ENCODE measurements at places on chromosomes 2 and 18.
A peak's percentile ranks its signal among the peaks of the same experiment; 100 is the strongest.

GRCh38 chr2:88810017-88810416 is 118.5 kb downstream of the RPIA start:
- no peak for DNase-seq

DNA sequence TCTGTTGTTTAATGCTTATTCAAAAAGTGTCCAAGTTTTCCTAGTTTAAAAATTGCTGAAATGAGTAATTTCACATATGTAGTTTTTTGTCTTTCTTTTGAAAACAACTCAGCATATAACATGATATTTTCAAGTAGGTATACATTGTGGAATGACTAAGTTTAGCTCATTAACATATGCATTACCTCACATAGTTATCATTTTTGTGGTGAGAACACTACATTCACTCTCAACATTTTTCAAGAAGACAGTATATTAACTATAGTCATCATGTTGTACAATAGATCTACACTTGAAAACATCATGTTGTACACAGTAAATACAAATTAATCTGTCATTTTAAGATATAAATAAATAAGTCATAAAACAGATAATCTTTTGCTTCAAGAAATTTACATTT is 340.0 kb downstream of the CCDC85A start:
- DNase-seq, result no peak

GRCh38 chr2:47034973-47035609 is 119.5 kb upstream of the MCFD2 start:
- DNase-seq, result no peak

GRCh38 chr18:26383454-26384270 is 157.4 kb downstream of the TAF4B start:
- DNase-seq, result peak; percentile 50

DNA sequence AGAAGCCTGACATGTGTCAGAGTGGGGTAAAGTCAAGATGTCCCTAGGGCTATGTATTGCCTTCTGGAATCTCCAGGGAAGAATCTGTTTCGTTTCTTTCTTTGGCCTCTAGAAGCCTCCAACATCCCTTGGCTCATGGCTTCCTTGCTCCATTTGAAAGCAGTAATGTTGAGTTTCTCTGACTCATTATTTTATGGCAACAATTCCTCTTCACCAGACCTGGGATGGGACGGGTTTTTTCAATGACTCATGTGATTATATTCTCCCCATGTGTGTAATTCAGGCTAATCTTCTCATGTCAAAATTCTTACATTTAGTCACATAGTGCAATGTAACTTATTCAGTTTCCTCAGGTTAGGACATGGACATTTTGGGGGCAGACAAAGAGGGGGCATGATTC is 1038.6 kb downstream of the CBLN2 start:
- DNase-seq, result no peak

DNA sequence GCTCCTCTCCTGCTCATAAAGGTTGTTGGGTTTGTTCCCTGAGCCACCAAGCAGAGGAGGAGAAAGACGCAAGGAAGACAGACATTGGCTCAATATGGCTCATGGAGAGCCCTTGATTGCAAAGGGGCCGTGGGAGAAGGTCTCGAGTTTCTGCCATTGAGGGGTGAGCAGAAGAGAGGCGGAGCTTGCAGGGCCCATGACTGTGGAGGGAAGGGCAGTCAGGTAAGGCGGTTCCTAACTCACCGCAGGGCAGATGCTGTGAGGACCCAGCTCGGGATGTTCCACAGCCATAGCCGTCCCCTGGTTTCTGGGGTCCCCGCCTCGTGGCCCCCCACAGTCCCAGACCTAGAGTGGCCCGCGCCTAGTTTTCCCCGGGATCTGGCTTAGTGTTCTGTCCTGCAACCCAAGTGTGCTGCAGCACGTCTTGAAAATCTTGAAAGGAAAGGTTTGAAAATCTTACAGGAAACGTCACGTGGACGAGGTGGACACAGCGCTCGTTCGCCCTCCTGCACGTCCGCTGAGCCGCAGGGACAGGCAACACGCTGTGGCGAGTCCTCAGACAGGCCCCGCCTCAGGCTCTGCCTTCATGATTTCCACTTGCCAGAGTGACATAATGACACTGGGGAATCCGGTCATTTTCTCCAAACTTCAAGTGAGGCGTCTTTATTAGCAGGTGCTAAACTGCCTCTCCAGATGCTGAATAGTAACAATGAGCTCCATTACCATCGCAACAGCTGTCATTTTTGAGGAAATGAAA is 105.5 kb upstream of the HDAC4 start:
- DNase-seq, result no peak

GRCh38 chr18:65762556-65762955 is 11.7 kb downstream of the CDH7 start:
- no peak for DNase-seq

DNA sequence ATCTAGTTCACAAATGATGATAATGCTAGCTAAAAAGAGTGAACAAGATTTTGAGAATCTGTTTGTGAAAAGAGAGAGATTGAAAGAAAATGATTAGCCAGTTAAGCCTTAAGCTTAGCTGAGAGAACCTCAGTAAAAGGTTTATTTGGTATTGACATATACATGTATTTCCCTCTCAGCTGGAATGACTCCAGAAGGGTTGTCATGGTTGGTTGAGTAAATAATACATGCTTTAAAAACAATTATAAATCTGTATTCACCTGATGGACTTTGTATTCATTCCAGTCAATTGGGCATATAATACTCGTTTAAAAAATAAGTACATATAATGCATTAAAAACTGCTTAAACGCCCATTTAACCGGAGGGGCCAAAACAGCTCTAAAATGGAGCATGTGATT is 181.4 kb downstream of the GRB14 start:
- no peak for DNase-seq

GRCh38 chr18:34872066-34872465 is 162.0 kb downstream of the DTNA start:
- DNase-seq, result no peak

- DNase-seq, result no peak
These were observed 132.5 kb downstream of the CSRNP3 start for GRCh38 chr2:165601928-165602521.

GRCh38 chr18:13909141-13909940 is 6.0 kb downstream of the MC2R start:
- DNase-seq, result no peak

DNA sequence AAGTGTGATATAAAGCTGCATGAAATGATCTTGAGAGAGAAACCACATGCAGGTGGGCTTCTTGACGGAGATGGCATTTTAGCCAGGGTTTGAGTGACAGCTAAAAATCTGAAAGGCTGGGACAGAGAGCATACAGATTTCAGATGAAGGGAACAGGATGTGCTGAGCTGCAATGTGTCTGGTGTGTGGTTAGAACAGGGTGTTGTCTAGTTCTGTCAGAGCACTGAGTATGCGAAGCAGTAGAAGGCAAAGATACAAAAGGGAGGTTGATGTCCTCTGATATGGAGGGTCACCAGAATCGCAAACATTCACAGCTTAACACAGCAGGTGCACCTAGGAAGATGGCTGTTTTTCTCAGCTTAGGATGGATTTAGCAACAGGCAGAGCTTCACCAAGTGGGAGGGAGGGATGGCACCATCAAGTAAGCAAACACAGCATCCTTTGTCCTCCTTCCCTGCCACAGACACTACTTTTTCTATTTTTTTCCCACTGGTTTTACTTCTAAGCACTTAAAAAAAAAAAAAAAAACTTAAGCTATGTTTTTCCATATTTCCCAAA is 182.5 kb downstream of the TMX3 start:
- no peak for DNase-seq

- no peak for DNase-seq
These were observed 71.1 kb downstream of the RFTN2 start for GRCh38 chr2:197604117-197604860.

DNA sequence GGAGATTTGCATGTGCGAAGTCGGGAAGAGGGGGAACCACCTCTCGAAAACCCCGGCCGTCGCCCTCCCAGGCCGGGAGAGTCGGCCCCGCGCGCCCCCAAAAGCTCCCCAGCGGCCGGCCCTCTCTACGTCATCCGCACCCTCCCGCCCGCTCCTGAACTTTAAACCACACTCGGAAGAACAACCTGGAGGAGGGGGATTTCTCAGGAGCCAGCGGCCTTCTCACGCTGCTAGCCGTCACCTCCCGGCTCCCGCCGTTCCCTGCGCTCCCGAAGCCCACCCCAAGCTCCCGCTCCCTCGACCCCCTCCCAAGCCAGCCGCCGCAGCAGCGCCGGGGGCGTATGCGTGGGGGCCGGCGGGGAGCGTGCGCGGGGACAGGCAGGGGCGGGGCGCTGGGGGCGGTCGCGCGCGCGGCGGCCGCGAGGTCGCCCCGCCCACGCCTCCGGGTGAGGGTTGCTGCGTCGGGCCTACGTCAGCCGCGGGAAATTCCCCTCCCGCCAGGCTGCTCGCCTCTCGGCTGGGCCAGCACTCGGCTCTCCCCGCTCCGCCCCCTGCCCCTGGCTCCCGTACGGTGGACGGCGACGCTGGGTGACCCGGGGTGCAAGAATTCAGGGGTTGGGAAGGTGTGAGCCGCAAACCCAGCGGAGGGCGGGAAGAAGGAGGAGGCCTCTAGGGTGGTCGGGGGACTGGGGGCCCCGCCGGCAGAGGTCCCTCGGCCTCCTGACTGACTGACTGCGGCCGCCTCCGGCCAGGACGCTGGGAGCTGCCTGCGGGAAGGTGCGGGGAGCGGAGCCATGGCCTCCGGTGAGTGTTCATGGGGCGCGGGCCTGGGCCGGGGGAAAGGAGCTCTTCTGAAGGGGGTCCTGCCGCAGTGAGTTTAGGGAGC is at the start of gene REL:
REL (plus strand) TSS at position 528 of the 886 bp plus-strand sequence; CDS start at position 795, 267 bp downstream.
- peak; percentile 89 for DNase-seq

DNA sequence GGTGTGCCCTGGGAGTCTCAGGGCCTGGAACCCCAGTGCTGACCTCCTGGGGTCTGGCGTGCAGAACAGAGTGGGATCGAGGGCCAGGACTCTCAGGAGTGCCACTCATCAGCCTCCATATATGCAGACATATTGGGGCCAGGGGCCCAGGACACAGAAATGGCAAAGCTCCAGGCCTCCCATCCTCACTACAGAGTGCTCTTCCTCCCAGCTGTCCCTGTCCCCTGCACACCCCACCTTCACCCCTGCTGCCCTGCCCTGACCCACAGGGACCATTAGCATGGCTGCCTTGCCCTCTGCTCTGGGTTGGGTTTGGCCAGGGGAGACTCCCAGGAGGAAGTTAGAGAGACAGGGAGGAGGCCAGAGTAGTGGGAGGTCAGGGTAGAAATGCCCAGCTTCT is 2.8 kb downstream of the TEX51 start:
- DNase-seq, result no peak

- DNase-seq, result no peak
These were observed 22.6 kb upstream of the ID2 start for GRCh38 chr2:8659092-8659734.

GRCh38 chr2:213316001-213316735 is 31.9 kb downstream of the SPAG16 start:
- no peak for DNase-seq

DNA sequence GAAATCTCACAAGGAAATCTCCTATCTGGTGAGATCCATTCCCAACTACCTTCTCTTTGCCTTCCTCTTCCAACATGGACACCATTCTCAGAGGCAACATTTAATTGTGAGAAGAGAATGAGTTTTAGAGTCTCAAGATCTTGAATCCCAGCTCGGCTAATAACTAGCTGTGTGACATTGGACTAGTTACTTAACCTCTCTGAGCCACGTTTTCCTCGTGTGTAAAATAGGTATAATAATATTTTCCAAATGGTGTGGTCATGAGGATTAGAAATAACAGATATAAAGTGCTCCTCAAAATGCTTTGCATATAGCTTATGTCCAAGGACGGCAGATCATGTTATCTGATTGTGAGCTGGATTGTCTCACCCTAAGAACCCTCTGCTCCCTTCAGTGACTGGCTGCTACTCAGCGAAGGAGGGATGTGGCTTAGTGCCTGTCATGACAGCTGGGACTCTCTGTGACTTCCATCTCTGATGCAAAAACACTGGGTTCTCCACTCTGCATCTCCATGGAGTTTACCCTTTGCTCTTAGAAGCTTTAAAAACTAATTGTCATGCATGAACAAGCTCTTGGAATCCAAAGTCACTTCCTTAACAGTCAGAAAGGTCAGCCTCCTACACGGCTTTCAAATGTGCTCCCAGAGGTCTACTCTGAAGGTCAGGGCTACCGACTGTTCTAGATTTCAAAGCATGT is 38.4 kb upstream of the MRPL19 start:
- DNase-seq, result peak; percentile 83

- DNase-seq, result no peak
These were observed 10.9 kb downstream of the NHEJ1 start for GRCh38 chr2:219149667-219150066.

- DNase-seq, result no peak
These were observed 12.7 kb upstream of the CABLES1 start for GRCh38 chr18:23122334-23123229.

GRCh38 chr2:113172721-113173541 is 840 bp upstream of the PSD4 start:
- DNase-seq, result no peak

GRCh38 chr2:185787227-185788145 is 48.9 kb downstream of the FSIP2 start:
- no peak for DNase-seq

DNA sequence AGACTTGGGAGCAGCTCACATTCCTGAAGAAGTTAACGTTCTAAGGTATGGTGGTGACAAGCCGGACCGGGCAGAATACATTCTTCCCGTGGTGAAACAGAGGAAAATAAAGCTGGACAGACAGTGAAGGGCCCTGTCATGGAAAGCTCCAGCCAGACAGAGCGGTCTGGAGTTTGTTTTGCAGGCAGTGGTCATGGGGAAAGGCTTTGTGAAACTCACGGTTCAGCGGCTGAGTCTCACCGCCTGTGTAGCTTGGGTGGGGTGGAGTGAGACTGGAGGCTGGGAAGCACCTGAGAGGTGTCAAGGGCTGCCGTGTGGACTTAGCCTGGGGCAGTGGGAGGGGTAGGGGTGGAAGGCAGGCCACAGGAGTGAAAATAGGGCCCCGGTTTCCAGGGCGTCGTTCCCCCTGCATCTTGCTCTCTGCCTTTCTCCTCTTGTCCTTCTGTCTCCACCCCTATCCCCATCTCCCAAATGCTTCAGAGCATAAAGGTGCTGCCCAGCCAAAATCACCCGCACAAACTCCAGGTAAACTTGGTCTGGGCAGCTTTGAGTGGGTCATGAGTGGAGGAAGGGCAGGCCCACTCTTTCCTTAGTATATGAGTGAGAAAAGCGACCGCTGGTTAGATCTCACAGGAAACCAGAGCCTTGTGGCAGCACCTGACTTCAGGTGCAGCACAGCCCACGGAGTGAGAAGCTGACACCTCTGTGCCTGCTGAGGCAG is 11.4 kb upstream of the SLC20A1 start:
- DNase-seq, result no peak

GRCh38 chr2:98282109-98282508 is 64.1 kb upstream of the CNGA3 start:
- no peak for DNase-seq

Data from renal pelvis (tissue), 12 donors.